ENCODE measurements at places on chromosomes 11 and 22. TPM values are rescaled to one million over a fixed set of nuclear protein-coding genes. Genes with fewer than 3 reads are reported as not detected.
A peak's percentile ranks its signal among the peaks of the same experiment; 100 is the strongest.

OR5L2 gene
- total RNA-seq = not detected

DNA sequence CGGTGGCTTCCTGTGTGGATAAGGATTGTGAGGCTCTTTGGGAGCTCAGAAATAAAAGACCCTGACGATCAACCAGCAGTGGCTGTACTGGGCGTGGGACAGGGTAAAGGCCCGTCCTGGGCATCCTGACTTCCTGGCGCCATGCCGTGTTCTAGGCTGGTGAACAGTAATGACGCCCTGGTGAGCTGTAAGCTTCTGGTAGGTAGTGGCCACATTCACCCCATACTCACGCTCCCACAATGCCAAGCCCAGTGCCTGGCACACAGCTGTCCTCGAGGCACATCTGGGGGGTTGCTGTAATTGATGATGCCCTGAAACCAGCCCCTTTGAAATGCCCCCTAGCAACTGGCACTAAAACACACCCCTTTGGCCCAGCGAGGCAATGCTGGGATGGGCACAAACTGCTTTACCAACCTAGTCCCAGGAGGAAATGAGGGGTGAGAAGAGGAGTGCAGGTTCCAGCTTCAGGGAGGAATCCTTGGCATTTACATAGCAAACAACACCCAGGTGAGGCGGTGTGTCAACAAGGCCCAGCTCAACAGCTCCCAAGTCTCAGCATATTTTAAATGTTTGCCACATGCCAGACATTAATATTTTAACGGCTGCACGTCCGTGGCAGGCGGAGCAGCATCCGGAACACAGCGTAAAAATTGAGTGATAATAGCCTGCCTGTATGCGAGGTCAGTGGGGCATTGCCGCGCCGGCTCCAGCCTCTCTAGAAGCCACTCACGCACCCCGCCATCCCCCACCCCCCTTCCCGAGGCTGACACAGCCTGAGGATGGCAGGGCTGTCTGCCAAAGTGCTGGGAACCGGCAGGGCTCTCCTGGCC is 79.3 kb downstream of the DSCAML1 start:
- no peak for DNase-seq

DNA sequence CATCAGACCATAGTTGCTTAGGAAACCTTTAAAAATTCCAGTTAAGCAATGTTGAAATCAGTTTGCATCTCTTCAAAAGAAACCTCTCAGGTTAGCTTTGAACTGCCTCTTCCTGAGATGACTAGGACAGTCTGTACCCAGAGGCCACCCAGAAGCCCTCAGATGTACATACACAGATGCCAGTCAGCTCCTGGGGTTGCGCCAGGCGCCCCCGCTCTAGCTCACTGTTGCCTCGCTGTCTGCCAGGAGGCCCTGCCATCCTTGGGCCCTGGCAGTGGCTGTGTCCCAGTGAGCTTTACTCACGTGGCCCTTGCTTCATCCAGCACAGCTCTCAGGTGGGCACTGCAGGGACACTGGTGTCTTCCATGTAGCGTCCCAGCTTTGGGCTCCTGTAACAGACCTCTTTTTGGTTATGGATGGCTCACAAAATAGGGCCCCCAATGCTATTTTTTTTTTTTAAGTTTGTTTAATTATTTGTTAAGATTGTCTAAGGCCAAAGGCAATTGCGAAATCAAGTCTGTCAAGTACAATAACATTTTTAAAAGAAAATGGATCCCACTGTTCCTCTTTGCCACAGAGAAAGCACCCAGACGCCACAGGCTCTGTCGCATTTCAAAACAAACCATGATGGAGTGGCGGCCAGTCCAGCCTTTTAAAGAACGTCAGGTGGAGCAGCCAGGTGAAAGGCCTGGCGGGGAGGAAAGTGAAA is 73.4 kb downstream of the NCAPD3 start:
- no peak for DNase-seq

MS4A12 gene
- total RNA-seq = not detected

DNA sequence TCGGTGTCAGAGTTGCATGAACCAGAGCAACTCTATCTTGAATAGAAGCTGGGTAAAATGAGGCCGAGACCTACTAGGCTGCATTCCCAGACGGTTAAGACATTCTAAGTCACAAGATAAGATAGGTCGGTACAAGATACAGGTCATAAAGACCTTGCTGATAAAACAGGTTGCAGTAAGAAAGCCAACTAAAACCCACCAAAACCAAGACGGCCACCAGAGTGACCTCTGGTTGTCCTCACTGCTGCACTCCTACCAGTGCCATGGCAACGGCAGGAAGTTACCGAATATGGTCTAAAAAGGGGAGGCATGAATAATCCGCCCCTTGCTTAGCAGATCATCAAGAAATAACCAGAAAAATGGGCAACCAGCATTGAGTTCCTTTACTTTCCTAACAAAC is 2.4 kb upstream of the KAT5 start:
- DNase-seq = no peak

DNA sequence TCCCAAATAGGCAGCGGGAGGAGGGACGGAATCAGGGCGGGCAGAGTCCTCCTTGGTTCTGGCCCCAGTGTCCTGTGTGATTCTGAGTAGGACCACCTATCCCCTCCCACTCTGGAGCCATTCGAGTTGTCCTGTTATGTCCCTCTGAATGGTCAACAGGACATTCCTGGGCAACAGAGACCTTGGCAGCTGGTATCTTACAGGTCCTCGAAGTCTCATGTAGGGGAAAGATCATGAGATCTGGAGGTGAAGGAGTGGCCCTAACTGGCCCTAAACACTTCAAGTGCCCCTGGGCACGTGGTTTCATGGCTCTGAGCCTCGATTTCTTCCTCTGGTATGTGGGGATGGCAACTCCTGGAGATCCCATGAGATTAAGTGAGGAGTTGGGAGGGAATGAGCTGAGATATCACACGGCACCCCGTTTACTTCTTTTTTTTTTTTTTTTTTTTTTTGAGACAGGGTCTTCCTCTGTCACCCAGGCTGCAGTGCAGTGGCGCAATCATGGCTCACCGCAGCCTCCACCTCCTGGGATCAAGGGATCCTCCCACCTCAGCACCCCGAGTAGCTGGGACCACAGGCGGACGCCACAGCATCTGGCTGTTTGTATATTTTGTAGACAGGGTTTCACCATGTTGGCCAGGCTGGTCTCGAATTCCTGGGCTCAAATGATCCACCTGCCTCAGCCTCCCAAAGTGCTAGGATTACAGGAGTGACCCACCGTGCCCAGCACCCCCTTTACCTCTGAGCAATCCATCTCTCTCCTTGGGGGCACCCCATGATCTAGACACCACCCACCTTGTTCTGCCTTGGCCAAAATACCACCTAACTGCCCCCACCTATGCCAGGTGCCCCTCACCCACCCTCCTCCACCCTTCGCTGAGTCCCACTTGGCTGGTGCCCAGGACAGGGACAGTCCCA is 6.8 kb downstream of the LIF start:
- DNase-seq = no peak

ZP1 gene
- total RNA-seq = not detected

DNA sequence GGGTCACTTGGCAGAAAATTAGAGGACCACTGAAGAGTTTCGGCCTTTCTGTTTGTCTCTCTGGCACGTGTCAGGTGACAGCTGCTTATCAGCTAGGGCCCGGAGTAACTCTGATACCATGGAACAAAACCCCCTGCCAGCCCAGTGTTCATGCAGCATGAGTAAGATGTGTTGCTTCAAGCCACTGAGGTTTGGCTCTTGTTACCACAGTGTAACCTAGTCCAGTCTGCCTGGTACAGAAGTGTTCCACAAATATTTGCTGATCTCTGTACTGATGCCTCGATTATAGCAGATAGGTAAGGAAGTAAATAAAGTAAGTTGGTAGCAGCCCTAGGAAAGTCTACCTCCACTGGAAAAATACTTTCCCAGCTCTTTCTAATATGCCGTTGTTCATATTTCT is 20.5 kb upstream of the ETS1 start:
- DNase-seq = no peak

SLC22A9 gene
- total RNA-seq = not detected

- DNase-seq = no peak
Observed at GRCh38 chr11:134371436-134372185, 39.8 kb downstream of the GLB1L2 start.

DNA sequence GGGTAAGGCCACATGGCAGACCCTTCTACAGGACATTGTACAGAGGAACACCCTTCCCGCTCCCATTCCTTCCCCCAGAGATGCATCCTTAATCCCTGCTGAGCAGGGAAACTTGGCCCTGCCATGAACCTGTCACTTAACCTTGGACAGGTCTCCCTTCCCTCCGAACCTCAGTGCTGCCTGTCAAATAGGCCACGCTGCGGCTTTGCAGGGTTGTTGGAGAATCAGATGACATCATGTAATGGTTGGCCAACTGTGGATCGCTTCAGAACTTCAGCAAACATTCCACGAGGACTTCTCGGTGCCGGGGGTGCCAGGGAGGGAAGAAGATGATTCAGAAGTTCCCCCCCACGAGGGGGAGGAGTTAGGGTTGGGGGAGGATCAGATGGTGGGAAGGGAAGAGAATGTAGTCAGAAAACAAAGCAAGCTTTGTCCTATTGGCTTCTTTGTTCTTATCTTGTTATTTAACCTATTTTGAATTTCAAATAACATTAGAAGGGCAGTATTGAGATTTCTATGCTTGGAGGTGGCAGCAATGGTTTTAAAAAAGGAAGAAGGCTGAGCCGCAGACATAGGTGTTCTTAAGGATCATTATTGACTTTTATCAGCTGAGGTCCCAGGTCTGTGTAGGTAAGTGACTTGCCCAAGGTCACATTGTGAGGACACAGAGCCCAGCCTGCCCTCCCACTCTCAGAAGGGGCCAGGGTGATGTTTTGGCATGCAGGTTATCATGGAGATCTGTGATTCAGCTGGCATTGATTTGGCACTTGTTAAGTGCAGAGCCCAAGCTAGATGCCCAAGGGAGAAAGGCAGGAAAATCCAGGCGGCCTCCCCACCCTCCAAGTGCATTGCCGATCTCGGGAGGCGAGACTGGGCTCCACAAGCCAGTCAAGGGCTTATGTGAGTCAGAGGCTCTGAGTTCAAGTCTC is 3.1 kb downstream of the CDC42EP1 start:
- peak; percentile 82 for DNase-seq

DNA sequence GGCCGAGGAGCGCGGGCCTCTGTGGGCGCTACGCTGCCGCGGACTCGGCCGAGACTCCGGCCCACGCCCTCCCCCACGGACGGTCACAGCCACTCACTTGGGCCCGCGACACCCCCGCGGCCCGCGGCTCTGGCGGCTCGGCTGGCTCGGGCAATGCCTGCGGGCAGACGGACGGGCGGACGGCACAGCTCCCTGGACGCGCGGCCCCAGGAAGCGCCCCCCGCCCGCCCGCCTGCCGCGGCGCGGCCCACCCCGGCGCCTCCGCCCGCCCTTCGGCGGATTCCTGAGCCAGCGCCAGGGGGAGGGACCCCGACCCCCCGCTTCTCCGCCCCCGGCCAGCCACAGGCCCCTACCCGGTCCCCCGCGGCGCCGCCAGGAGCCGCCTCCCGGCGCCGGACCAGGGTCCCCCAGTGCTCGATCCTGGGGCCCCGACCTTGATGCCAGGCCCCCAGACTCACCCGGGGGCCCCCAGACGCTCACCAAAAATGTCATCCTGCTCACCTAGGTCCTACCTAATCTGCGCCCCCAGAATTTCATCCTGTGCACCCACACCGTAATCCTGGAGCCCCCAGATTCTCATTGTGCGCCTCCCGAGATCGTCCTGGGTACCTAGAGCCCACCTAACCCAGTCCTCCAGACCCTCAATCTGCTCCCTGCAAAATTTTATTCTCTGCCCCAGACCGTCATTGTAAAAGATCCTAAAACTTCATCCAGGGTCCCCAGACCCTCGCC is at the start of gene EFEMP2:
EFEMP2 (minus strand) TSS at position 215 of the 732 bp plus-strand sequence. CDS start 446 bp downstream, outside the sequence.
- DNase-seq = no peak

SYT7 gene
- total RNA-seq = 0.51 TPM

DNA sequence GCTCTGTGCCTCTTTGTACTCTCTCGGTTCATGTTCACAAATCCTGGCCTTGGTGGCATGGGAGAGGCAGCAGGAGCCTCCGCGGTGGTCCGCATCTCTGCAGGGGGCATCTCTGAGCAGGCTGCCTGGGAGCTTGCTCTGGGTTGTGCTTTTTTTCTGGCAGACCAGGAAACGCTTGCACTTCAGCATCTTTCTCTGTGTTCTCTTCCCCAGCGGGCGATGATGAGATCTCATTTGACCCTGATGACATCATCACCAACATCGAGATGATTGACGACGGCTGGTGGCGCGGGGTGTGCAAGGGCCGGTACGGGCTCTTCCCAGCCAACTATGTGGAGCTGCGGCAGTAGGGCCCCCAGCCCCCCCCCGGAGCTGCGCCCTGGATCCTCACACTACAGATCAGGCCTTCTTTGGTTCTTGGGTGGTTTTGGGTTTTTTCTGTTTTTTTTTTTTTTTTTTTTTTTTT is 36.5 kb downstream of the CTTN start:
- no peak for DNase-seq

DNA sequence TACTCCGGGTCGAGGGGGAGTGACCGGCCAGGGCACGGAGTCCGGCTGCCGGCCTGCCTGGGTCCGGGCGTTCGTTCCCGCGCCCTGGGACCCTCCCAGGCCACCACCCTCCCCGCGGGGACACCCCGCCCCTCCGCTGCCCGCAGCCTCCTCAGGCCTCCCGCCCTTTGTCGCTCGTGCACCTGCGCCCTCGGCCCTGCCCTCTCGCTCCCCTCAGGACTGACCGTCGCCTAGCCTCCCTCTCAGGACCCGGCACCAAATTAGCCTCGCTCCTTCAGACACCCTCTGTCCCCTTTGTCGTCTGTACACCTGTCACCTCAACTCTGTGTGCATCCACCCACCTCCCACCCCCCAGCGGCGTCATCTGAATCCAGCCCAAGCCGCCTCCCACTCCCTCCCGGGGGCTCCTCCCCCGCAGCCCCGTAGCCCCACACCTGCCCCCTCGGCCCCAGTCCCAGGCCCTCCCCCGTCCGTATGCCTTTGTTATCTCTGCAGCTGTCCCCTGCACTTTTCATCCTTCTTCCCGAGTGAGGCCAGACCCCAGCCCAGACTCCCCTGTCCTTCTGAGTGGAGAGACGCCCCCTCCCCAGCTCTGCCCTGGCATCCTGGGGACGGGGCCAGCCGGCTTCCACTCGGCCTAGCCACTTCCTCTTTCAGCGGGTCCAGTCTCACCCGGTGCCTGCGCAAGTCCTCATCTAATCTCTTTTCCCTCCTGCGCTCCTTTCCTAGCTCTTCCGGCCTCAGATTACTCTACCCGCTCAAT is 643 bp downstream of the TIGD3 start:
- DNase-seq = no peak

DNA sequence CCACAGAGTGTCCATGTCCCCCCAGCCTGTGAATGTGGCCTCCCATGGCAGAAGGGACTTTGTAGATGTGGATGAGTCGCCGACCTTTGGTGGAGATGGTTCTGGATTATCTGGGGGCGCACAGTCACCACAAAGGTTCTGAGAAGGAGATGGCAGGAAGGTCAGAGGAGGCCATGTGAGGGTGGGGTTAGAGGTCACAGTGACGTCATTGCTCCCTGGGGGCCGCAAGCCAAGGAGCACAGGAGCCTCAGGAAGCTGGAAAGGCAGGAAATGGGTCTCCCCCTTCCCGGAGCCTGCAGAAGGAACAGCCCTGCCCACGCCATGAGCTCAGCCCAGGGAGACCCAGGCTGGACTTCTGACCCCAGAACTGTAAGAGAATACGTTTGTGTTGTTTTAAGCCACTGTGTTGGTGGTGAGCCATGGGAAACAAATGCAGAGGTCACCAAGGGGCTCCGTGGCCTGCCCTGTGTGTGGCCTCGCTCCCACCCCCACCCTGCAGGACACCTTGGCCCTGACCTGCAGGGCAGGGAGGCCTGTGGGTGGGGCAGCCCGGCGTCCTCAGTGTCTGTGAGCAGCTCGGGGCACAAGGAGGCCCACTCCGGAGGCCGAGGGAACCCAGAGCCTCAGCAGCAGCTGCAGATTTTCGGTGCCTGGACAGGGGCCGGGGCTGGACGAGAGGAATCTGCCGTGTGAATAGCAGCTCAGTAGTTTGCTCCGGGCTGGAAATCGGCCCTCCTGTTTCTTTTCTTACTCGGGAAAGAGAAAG is 32.1 kb downstream of the GRAMD4 start:
- DNase-seq = peak; percentile 36

- DNase-seq = peak; percentile 35
Observed at GRCh38 chr11:108135845-108136544, 14.6 kb downstream of the ACAT1 start.
